CD8-positive, alpha-beta memory T cell (primary cell): ENCODE measurements at places on chromosomes 3 and 15. TPM values are rescaled to one million over a fixed set of nuclear protein-coding genes. Genes with fewer than 3 reads are reported as not detected.

Gene PLXND1
- 15.2 TPM for total RNA-seq

Gene IMPG2
- 0.20 TPM for total RNA-seq

Gene MESP2
- total RNA-seq, result not detected

Gene ULK4
- 12.7 TPM for total RNA-seq

Gene ARGFX
- not detected for total RNA-seq

Gene ZDHHC23
- total RNA-seq, result 4.3 TPM

Gene TERC
- 15.5 TPM for total RNA-seq
